Activated CD8-positive, alpha-beta memory T cell treated with anti-CD3 and anti-CD28 coated beads for 4 hours (primary cell): ENCODE measurements at places on chromosomes 13 and 19.

GRCh38 chr13:20462533-20462915, 63.1 kb downstream of the CRYL1 start:
- DNase-seq = no peak

GRCh38 chr13:46150134-46150693, 31.8 kb downstream of the LCP1 start:
- DNase-seq = no peak

GRCh38 chr19:18991006-18991405, 42.3 kb downstream of the SUGP2 start:
- no peak for DNase-seq

DNA sequence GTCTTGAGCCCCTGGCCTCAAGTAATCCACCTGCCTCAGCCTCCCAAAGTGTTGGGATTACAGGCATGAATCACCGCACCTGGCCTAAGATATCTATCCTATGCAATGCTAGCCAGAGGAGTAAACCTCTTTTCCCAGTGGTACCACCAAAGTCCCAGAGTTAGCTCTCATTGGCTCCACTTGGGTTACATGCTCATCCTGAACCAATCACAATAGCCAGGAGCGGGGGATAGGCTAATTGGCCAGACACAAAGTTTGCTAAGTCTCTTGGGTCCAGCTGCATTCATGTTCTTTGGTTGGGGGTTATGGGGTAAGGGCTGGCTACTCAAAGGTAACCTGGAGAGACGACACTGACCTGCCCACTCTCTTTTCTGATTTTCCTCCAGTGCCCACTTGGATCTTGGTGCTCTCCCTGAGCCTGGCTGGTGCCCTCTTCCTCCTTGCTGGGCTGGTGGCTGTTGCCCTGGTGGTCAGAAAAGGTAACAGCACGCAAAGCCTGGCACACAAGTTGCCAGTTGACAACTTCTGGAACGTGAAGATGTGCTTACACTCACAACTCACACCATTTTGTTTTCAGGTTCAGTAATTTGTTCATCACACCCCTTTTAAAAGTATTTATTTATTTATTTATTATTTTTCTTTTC, 7.8 kb downstream of the C19orf38 start:
- DNase-seq = no peak

- DNase-seq = no peak
Measured at GRCh38 chr13:77699059-77699680, 1.7 kb downstream of the SLAIN1 start.

GRCh38 chr19:49194408-49194807, 36.8 kb downstream of the TRPM4 start:
- DNase-seq = no peak

DNA sequence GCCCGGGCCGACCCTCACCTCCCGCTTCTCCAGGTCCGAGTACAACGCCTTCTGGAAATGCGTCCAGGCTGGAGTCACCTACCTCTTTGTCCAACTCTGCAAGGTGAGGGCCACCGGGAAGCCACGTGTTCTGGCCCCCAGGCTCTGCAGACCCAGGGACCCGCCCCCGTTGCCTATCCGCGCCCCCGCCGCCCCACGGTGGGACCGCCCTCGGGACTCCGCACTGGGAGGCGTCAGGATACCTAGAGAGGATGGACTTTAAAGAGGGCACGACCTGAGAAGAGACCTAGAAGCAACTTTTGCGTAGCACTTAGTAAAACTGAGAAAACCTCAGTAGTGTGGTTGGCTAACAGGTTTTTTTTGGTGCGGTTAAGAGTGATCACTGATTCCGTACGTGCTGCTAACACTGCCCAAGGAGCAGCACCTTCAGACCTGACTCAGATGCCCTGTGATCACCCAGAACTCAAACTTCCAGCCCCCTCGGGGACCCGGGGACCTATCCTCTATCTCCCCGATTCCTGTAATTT, 492 bp downstream of the TMEM147 start:
- DNase-seq = peak; percentile 37

- DNase-seq = no peak
Measured at GRCh38 chr19:3774621-3775373, 2.8 kb upstream of the RAX2 start.

DNA sequence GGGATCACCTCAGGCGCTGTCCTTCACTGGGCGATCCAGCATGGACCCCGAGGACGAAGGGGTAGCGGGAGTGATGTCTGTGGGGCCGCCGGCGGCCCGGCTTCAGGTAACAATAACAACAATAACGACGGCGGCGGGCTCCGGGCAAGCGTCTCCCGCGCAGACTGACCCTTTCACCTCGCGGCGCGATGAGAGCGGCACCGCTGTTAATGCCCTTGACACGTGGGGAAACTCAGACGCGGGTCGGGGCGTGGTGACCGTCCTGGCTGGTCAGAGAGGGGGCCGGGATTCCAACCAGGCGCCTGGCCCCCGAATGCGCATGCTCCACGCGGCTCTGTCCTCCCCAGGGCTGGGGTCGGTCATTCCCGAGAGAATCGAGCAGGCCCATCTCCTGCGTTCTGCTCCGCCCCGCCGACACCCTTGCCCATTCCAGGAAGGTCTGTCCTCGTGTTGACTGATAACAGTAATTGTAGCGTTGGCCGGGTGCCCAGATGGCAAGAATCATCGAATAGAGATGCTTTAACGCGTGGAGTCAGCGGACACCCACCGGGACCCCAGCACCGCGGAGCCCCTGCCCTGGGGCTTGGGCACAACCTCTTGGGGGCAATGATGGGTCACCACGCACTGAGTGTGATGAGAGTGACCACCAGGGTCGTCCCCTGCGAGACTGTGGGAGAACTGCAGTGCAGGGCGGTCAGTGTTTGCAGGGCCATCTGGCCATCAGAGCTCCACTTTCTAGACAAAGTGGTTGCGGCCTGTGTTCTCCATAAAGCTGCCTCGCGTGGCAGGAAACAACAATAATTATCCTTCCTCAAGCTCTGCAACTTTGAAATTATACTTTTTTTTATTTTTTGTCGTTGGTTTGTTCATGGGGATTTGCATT, 528 bp downstream of the ZNF8 start:
- no peak for DNase-seq

- DNase-seq = no peak
Measured at GRCh38 chr19:29491995-29492577, 33.7 kb upstream of the VSTM2B start.

- no peak for DNase-seq
Measured at GRCh38 chr13:49082653-49083536, 107.2 kb downstream of the FNDC3A start.

DNA sequence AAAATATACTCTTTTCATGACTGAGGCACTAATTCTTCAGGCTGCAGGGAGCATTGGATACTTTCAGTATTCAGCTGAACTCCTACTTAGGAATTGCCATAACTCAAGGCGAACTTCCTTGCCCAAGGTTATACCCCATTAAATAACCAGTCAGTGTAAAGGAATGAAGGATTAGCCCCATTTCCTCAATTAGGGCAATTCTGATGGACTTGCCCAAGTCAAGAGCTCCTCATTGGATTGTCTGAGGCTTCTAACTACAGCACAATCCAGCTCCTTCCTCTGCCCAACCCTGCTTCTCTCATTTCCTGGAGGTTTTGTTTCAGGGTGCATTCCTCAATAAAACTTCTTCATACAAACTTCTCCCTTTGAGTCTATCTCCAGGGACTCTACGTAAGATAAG, 329.2 kb downstream of the LIG4 start:
- DNase-seq = no peak

- DNase-seq = no peak
Measured at GRCh38 chr19:4352701-4353121, 9.3 kb downstream of the MPND start.

DNA sequence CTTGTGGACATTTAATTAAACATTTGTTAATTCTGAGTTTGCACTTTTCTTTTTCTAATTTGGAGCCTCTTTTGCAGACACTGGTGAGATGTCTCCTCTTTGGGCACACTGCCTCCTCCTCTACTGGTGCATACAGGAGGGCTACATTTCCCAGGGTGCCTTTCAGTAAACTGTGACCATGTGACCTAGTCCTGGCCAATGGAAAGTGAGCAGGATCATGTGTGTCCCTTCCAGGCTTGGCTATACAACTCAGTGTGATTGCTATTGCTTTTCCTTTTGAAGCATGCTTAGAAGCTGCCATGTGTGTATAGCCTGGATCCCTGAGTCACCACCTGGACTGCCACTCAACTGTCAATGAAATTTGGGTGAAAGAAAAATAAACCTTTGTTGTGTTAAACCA, 4.5 kb downstream of the IZUMO2 start:
- DNase-seq = no peak

- DNase-seq = no peak
Measured at GRCh38 chr13:112733661-112734379, 44.0 kb downstream of the ATP11A start.

- DNase-seq = no peak
Measured at GRCh38 chr19:31226151-31226935, 122.9 kb downstream of the TSHZ3 start.

DNA sequence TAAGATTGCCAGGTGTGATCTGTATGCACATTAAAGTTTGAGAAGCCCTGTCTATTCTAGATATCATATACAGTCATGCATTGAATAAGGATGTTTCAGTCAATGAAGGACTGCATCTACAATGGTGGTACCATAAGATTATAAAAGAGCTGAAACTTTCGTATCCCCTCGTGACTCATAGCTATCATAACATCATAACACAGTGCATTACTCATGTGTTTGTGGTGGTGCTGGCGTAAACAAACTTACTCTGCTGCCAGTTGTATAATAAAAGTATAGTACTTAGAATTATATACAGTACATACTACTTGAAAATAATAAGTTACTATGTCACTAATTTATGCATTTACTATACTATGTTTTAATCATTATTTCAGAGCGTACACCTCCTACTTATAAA, 489.3 kb downstream of the GPC6 start:
- no peak for DNase-seq

- DNase-seq = no peak
Measured at GRCh38 chr19:56732976-56733375, 61.4 kb upstream of the ZNF835 start.

DNA sequence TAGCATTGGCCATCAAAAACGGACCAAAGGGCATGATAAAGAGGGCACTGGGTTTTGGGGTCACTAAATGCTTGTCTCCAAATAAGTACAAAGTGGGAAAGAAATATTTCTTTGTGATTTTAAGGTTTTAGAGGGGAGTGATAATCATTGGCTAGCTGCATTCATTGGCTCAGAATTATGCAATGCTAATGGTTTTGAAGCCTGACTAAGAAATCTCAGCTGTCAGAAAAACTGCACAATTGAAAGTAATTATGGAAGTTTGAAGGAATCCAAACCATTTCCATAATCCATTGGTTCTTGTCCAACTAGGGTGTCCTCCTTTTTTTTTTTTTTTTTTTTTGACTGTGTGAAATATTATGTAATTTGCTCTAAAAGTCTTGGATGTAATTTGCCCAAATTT, 88.2 kb upstream of the ARGLU1 start:
- no peak for DNase-seq

DNA sequence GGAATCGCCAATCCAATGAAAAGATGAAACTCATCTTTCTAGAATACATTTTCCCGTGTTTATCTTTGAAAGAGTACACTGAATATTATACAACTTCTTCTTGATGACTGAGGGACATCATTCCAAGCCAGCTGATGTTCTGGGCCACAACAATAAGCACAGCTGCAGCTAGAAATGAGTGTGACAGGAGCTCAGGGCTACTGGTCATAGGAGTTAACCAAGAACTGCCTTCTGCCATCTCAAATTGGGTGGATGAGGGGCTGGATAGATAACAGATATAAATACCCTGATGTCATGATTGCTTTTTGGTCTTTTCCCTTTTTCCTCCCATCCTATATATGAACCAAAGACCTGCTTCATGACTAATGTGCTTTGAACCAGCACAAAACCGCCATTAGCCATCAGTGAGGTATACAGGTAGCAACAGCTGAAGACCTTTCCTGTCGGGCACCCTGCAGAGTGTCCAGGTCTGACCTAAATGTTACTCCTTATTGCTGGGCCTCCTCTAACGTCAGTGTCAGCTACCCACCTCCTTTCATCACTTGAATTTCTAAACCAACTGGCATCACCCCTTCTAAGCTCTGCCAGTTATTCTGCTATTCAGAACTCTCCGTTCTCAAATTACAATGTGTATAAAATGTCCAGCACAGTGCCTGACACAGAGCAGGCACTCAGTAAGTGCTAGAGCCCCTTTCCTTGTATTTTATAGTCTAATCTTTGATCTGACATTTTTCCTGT, 178.2 kb downstream of the ENOX1 start:
- DNase-seq = no peak

- no peak for DNase-seq
Measured at GRCh38 chr13:37597477-37598025, 1.0 kb downstream of the POSTN start.

- DNase-seq = no peak
Measured at GRCh38 chr13:94291631-94292322, 187.7 kb downstream of the DCT start.

DNA sequence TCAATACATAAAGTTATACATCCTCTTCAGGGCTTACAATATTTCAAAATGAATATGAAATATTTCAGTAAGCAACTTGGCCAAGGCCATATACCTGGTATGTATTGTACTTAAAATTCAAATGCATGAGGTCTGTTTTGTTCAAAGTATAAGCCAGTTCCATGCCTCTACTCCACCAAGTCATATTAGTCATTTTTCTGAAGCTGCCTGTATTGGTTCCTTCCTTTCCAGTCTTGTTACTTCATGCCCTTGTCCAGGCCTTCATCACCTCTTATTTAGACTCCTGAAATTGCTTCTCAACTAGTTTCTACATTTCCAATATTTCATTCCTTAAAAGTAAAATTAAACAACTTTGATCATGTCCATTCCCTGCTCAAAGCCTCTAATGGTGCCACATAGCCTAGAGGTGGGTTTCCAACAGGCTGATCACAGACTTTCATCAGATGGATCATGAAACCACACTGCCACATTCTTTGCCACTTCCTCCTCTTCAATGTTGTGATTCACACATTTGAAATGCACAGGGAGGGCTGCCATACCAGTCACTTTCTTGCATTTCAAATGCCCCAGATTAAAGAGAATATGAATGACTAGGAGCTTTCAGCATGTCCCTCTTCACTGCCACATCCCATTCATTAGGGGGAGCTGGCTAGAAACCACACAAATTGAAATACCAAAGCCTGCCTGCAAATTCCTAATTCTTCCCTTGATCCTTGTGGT, 424.1 kb upstream of the DACH1 start:
- no peak for DNase-seq

- DNase-seq = no peak
Measured at GRCh38 chr19:31118986-31119385, 230.2 kb downstream of the TSHZ3 start.

- no peak for DNase-seq
Measured at GRCh38 chr13:27678306-27679040, 56.8 kb downstream of the POLR1D start.

DNA sequence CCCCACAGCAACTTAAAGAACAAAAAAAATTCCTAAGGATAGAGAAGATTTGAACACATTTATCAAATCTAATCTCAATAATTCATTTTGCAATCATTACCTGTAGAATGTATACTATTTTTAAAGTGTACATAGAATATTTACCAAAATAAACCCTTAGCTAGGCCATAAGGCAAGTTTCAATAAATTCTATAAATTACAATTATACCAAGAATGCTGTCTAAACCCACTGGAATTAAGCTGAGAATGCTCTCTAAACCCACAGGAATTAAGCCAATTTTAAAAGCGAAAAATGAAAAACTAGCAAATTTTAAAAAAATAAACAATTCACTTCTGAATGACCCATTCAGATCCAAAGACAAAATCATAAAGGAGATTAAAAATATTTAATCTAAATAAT, 540.4 kb upstream of the NBEA start:
- DNase-seq = no peak
